ENCODE measurements at places on chromosomes 16 and 17.

DNA sequence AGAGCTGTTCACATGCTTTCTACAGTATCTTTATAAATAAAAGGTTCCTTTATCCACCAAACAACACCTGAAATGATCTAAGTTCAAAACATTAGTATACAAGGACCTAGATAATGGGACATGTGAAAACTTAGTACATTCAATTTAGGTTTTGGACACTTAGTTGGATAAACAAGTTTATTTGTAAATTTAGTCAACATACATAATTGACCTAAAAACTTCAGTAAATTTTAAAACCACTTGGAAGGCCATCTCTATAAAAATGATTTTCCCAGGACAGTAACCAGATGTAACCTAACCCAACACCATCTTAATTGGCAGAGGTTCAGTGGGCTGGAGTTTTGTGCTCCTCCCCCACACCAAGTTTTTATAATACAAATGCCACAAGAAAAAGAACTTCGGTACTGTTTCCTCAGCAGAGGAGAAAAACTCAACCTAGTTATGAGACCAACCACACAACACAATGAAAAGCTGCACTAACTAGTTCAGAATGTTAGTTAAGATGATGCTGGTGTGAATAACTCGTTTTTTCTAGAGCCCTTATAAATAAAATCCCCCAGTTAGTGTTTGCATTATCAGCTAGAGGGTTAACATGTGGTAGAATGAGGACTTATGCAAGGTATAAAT, 7.2 kb upstream of the UNK start:
- no peak for DNase-seq

- no peak for DNase-seq
Measured at GRCh38 chr17:65627891-65628643, 66.6 kb upstream of the AXIN2 start.

GRCh38 chr17:57338257-57338914, 82.1 kb downstream of the MSI2 start:
- no peak for DNase-seq

GRCh38 chr17:14826358-14826757, 438.8 kb downstream of the PMP22 start:
- DNase-seq, result no peak

GRCh38 chr17:64115822-64116534, 14.0 kb downstream of the ERN1 start:
- DNase-seq, result no peak

DNA sequence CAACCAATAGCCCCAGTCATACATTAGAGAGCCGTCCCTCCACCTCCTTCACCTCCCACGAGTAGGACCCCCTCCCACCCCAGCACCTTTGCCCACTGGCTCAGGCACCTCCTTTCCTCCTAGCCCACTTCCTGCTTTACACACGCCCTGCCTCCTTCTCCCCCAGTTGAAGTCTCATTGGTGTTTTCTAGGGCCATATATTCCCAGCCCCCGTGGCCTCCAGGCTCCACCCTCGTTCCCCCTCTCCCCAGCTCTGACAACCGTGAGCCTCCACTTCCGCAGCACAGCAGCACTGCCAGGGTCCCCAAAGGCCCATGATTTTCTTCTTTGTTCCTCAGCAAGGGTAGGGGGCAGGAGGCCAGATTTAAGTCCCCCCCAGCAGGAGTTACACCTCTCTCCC, 340.3 kb upstream of the TNRC6C start:
- no peak for DNase-seq

GRCh38 chr17:37361543-37361942, 14.2 kb upstream of the C17orf78 start:
- DNase-seq, result no peak

- no peak for DNase-seq
Measured at GRCh38 chr16:87556941-87557459, 45.3 kb upstream of the JPH3 start.

- no peak for DNase-seq
Measured at GRCh38 chr17:2023256-2023655, 1.9 kb downstream of the RTN4RL1 start.

GRCh38 chr16:80903616-80904015, 99.2 kb upstream of the CDYL2 start:
- DNase-seq, result no peak

DNA sequence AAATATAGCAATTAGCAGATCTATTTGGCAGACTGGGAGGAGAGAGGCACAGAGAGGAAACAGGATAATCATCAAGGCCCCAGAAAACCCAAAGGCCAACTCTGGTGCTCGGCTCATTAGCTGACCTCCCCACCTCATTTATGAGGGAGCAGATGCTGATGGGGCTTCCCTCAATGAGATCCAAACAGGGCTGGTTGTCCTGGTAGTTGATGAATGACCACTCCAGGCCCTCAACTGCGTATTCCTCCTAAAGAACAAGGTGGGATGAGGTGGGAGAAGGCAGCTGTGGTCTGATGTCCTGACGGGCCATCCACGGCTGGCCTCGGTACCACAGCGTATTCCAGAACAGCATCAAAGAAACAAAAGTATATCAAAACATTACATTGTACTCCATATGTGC, 20.8 kb downstream of the ZNHIT3 start:
- no peak for DNase-seq

- DNase-seq, result no peak
Measured at GRCh38 chr17:6901086-6901485, 69.6 kb upstream of the TEKT1 start.

GRCh38 chr17:36128411-36128978, 24.9 kb downstream of the CCL4 start:
- DNase-seq, result no peak

- DNase-seq, result no peak
Measured at GRCh38 chr16:65125871-65126270, 4.0 kb upstream of the CDH11 start.

DNA sequence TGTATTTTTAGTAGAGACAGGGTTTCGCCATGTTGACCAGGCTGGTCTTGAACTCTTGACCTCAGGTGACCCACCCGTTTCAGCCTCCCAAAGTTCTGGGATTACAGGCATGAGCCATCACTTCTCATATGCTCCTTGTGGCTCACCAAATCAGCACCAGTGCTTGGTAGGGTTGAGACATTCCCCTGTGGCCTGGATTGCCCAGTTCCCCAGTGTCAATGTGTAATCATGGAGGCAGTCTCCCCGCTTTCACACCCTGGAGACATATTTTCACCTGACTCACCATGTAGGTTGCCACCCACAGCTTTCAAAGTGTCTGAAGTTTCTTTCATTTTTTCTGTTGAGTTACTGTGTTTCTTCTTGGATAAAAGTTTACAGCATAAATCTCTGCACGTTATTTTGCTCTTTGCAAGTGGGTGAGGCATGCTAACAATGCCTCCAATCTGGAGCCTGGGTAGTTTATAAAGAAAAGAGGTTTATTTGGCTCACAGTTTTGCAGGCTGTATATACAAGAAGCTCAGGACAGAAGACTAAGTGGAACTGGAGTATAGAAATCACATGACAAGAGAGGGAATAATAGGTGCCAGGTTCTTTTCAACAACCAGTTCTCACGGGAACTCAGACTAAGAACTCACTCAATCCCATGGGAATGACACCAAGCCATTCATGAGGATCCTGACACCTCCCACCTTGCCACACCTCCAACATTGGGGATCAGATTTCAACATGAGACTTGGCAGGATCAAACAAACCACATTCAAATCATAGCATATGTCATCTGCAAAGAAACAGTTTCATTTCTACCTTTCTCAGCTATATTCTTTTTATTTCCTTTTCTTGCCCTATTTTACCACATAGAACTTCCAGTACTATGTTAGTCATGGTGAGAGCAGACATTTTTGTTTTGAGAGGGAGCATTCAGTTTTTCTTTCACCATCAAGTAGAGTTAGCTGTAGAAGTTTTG, 113.2 kb downstream of the PHKB start:
- DNase-seq, result no peak

DNA sequence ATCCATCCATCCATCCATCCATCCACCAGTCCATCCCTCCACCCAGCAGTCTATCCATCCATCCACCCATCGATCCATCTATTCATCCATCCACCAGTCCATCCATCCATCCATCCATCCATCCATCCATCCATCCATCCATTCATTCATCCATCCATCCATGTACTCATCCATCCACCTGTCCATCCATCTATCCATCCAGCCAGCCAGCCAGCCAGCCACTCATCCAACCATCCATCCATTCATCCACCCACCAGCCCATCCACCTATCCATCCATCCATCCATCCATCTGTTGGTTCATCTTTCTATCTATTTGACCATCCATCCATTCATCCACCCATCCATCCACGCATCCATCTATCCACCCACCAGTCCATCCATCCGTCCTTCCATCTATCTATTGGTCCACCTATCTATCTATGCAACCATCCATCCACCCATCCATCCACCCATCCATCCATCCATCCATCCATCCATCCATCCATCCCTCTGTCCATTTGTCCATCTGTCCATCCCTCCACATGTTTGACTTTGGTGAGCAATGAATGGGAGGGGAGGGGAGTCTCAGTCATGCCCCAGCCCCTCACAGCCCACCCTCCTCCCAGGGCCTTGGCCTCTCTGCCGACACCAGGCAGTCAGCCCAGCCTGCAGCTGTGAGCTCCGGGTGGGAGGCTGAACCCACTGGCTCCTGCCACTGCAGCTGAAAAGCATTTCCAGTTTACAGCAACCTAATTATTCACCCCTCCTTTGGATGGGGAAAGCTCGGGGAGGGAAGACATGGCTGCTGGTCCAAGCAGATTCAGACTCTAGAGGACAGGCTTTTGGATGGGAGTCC, 38.1 kb upstream of the SSTR5 start:
- no peak for DNase-seq

DNA sequence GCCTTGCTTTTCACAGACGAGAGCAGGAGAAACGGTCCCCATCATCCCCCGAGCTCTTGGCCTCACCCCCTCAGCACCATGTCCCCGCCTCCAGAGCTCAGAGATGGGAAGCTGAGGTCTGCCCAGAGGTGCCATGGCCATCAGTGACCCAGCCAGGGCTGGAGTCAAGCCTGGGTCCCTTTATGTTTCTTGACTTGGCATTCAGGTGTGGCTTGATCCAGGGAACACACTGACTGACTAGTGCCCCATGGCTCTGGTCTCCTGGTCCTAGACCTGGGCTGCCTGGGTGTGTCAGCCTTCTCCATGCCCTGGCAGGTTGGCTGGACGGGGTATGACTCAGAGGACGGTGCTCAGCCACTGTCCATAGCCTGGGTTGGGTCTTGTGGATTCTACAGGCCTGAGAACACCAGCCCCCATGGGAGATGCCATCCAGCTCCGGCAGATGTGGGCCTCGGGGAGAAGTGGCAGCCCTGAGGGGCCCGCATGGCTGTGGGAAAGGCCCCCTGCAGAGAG, 54.2 kb downstream of the ZFPM1 start:
- DNase-seq, result no peak

DNA sequence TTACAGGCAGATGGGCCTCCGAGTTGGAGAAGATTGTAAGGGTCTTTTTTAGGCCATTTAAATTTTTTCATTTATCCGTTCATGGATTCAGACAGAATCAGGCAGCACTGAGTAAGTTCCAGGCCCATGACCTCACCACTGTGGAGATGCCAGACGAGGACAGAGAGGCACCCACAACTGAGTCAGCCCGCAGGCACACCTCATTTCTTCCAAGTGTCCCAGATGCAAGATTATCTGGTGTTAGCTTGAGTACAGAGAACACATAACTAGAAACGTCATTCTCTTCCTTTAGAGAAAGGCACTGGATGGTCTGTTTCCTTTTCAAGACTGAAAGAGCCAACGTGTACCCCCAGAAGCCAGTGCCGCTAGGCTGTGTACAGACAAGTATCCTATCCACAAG, 16.9 kb downstream of the CLEC16A start:
- DNase-seq, result no peak

GRCh38 chr17:77651988-77652387, 306.5 kb upstream of the TNRC6C start:
- DNase-seq, result no peak

DNA sequence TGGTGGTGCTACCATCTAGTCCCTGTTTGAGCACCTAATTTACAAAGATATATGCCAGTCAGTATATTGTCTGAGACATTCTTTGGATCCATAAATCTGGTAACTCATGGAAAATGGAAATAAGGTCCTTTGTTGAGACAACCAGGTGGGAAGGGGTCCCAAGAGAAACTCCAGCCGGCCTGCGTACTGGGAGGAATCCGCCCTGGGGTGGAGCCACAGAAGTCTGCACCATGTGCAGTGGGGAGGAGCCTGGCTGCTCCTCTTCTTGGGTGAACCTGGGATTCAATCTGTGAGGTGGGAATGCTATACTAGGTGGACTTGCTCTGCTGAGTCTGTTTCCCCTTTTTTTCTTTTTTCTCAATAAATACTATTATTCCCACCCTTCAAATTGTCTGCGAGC, 339.2 kb upstream of the TNRC6C start:
- no peak for DNase-seq

GRCh38 chr16:54774768-54775167, 155.9 kb upstream of the IRX5 start:
- no peak for DNase-seq

DNA sequence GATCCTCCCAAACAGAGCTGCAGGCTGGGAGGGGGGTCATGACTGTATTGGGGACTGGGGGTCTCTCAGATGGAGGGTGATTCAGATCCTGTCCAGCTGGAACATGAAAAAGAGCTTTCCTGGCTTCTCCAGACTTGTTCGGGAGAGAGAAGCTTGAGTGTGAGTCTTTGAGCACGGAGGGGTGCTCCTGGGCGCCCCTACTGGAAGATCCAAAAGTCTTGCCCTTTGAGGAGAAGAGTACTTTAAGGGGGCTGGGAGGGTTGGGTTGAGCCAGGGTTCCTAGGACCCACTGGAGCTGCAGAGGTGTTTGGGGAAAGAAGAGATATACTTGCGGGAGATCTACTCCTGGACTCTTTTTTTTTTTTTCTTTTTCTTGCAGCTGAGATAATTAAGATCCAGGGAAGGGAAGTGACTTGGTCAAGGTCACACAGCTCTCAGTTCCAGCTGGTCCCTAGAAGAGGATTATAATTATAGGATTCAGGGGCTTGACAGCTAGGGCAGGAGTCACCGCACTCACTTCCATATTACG, 8.4 kb downstream of the RARA start:
- no peak for DNase-seq

- no peak for DNase-seq
Measured at GRCh38 chr17:12627177-12627629, 38.5 kb upstream of the MYOCD start.

GRCh38 chr16:17476414-17477259, 5.9 kb upstream of the XYLT1 start:
- no peak for DNase-seq

DNA sequence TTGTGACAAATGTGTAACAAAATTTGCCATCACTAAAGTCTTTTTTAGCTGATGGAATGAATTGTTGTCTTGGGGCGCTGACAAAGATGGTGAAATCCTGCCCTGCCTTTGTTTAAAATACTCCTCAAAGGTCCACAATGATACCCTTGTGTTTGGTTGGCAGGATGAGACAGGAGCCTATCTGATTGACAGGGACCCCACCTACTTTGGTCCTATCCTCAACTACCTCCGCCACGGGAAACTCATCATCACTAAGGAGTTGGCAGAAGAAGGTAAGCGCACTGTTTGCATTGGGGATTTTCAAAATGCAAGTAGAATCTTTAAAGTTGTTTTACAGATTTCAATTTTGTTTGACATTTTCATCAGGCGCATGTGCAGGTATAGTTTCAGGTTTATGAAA, 2.0 kb downstream of the KCTD2 start:
- no peak for DNase-seq

- DNase-seq, result no peak
Measured at GRCh38 chr16:19116711-19117449, 3.1 kb downstream of the ITPRIPL2 start.
